ENCODE measurements at places on chromosomes 12 and 14.

GRCh38 chr12:60123557-60123956 is 527.7 kb downstream of the SLC16A7 start:
- DNase-seq: no peak

- DNase-seq: peak; percentile 83
Measured at GRCh38 chr14:105480807-105481801, 5.6 kb upstream of the CRIP1 start.

DNA sequence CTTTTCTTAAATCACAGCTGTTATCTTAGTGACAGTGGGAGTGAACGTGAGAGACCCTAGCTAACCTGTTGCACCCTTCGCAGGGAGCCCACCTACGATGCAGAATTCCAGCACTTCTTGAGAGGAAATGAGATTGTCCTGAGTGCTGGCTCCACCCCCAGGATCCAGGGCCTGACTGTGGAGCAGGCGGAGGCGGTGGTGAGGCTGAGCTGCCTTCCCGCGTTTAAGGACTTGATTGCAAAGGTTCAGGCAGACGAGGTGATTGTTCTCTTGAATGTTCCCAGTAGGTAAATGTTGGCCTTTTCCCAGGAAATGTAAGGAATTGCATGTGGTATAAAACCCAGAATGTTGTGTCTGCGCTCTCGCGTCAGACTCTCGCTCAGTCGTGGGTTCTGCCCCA is 46.7 kb downstream of the HSP90AA1 start:
- no peak for DNase-seq

DNA sequence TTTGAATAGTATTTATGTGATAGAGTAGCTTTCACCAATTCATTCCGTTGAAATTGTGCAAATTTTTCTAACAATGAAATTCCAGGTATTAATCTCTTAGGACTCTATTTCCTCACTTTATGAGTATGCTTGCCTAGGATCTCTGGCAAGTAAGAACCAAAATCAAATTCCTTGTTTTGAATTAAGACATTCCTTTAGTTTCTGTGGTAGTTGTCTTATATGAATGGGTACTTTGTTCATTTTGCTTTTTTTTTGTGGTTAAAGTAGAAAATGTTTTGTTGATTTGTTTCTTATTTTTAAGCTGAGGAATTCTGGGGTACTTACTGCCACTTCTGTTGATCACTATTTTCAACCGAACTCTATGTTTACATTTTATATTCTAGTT is 59.8 kb downstream of the KITLG start:
- no peak for DNase-seq

- DNase-seq: no peak
Measured at GRCh38 chr14:105205673-105206208, 24.6 kb upstream of the NUDT14 start.

DNA sequence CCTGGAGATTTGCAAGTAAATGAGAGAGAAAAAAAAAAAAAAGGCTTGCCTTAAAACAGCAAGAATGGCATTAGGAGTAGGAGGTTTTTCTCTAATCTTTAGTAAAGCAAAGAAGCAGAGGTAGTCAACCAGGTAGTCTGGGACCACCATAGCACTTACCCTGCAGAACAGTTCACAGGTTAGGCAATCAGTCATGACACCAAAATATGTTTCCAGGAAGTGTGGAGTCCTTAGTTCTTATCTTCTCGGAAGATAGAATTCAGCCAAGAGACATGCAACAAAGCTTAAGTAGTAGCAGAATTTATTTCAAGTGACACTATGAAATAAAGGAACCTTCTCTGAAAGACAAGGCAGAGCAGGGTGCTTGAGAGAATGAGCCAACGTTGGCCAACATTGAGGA is 295.8 kb downstream of the IPO8 start:
- DNase-seq: no peak

GRCh38 chr12:28498850-28499249 is 308.6 kb downstream of the CCDC91 start:
- DNase-seq: no peak

Measured in stimulated activated CD8-positive, alpha-beta memory T cell treated with anti-CD3 and anti-CD28 coated beads, Interleukin-7, amount 100 ng/mL, for 24 hours (primary cell).